HAP-1 (cell line): ENCODE measurements at places on chromosomes 5 and 9.

- DNase-seq: no peak
These were observed 213.2 kb downstream of the EPB41L4A start for GRCh38 chr5:112205846-112206245.

GRCh38 chr9:109244179-109245132, 76.4 kb downstream of the EPB41L4B start:
- DNase-seq: peak; percentile 84

GRCh38 chr9:27362447-27363210, 65.7 kb upstream of the EQTN start:
- DNase-seq: no peak

DNA sequence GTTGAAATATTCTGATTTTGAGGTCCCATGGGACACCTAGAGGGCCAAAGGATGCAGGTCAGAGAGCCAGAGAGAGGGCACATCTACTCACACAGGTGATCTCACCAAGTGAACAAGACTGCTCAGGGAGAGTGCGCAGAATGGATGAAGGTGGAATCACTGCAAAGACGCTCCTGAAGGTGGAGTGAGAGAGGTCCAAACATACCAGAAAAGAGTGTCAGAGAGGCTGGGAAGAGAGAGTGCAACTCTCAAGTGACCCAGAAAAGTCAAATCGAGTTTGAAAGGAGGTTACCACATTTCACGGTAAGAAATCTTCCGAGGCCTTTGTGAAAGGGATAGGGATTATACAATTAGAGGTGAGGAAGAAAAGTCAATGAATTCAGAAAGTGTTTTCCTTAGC, 173.4 kb downstream of the EPB41L4A start:
- no peak for DNase-seq

DNA sequence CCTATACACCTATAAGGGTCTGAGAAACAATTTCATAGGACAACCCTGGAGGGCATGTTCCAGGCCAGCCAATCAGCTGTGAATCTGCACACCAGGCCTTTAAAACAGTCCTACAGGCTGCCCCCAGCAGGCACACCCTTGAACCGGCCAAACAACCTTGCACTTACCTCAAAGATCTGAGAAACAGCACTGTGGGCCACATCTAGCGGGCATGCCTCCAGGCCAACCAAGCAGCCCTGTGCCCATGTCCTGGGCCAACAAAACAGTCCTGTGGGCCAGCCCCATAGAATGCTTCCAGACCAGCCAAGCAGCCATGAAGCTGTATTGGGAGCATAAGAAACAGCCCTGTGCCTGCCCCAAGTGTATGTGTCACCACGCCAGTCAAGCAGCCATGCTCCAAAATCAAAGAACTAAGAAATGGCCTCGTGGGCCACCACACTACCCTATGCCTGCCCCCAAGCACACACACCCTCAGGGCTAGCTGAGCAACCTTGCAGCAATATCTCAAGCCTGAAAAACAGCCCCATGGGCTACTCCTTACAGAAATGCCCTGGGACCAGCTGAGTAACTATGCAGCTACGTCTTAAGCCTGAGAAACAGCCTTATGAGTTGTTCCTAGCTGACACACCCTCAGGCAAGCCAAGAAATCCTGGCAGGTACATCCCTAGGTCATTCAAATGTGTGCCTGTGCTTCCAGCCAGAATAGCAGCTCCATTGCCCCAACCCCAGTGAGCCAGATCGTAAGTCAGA, 2243.8 kb upstream of the C9orf72 start:
- DNase-seq: no peak

DNA sequence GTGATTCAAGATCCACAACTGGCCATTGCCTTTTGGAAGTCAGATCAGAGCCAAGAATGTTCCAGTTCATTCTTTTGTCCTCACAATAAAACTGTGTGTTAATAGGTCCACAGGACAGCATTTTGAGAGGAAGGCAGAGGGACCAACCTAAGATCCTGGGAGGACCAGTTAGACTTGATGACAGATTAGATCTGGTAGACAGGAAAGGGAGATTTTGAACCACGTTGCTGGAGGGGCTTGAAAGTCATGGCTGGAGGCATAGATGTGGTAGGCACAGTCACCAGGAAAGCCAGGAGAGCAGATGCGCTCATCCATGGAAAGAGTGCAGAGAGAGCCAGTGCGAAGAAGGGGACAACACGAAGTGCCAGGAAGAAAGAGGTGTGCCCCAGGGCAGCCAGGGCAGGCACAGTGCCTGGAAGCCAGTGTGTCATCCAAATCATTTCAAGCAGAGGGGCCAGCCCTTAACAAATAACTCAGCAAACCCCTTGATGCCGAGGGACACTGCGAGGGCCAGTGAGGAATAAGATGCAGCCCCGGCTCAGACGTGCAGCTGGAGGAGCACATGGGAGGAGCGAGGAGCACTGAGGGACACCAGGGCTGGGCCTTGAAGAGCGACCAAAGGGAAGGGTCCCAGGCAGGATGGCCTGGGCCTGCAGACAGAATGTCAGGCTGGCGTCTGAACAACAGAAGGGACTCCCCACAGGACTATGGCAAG, 12.8 kb upstream of the SLC2A8 start:
- no peak for DNase-seq

- no peak for DNase-seq
These were observed 4.8 kb downstream of the MCIDAS start for GRCh38 chr5:55222092-55222984.

DNA sequence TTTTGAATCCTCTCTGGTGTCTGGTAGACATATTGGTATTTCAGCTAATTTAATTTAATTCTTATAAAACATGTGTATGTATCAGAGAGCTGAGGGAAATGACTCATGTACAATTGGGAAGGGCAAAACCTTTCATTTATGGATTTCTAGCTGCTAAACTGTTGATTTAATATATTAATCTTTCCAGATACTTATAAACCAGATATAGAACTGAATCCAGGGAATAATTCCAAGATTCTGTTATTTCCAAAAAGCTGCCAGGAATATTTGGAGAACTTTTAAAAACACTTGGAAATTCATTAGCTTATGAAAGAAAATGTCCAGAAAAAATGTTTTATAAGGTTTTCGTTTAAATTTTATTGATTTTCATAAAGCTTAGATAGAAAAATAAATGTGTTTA, 295.5 kb downstream of the YTHDC2 start:
- no peak for DNase-seq

GRCh38 chr9:115170358-115171073, 52.6 kb upstream of the TNC start:
- no peak for DNase-seq

DNA sequence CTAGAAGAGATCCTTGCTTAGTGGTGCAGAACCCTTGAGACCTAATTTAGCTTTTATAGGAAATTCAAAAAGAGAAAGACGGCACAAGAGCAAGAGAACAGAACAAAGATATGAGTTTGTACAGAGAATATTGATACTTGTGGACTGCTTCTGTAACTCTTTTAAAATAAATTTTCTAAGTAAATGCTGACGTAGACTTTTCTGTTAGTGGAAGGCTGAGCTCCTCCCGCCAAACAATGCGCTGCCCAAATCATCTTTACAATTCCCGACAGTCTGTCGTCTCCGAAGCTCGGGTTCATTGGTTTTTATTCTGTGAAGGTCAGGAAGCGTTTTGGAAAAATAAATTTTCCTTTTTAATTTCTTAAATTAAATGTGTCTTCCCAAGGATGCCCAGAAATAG, 22.3 kb downstream of the RORB start:
- DNase-seq: no peak

GRCh38 chr9:98790134-98790841, 6.1 kb downstream of the ANKS6 start:
- DNase-seq: no peak

DNA sequence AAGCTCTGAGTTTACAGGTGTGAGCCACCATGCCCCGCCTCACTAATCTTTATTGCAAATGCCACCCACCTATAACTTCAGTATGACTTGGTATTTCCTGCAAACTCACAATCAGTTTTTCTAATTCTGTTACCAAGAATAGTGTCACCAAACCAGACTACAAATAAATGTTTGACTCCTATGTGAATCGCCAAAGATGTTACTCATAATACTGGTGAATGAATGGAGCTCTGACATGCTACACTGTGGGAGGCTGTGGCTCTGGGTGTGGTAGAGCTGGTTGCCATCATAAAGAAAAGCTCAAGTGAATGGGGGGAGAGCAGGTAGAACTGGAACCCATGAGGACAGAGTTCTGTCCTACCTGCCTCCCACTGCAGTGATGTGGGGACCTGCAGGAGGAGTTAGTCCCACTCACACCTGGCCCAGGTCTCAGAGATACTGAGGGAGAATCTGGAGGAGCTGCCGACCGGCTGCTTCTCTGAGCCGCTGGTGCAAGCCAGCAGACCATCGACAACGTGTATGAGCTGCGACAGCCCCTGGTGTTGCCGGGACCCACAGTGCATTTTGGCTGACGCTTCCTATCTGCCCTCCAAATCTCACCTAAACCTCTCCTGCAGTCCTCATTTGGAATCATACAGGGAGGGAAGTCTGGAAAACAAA, 95.7 kb downstream of the ENTREP1 start:
- DNase-seq: no peak

GRCh38 chr9:33329979-33330378, 39.7 kb downstream of the NFX1 start:
- no peak for DNase-seq

DNA sequence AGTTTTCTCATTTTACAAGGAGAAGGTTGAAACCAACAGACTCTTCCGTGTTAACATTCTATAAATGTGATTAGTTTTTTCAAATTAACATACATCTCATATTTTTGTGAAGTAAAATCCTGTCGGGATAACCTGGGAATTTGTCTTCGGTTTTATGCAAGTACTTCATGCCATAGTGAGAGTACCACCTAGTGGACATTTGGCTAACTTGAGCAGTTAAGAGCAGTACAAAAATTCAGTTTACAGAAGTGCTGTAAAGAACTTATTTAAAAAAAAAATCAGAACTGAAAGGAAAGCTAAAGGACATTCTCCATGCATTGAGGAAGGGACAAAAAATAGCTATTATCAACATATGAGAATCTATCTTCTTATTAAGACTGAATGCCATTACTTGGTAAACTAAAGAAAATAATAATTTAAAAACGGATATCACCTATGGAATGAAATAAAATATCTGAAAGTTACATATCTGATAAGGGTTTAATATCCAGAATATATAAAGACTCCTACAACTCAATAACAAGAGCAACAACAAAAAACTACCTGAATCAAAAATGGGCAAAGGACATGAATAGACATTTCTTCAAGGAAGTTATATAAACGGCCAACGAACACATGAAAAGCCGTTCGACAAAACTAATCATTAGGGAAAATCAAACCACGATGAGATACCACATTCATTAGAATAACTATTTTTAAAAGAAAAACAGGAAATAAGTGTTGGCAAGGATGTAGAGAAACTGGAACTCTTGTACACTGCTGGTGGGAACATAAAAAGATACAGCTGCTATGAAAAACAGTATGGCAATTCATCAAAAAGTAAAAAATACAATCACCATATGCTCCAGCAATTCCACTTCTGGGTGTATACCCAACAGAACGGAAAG, 117.0 kb upstream of the GNA14 start:
- DNase-seq: no peak

GRCh38 chr5:57734296-57734695, 251.7 kb upstream of the ACTBL2 start:
- no peak for DNase-seq

DNA sequence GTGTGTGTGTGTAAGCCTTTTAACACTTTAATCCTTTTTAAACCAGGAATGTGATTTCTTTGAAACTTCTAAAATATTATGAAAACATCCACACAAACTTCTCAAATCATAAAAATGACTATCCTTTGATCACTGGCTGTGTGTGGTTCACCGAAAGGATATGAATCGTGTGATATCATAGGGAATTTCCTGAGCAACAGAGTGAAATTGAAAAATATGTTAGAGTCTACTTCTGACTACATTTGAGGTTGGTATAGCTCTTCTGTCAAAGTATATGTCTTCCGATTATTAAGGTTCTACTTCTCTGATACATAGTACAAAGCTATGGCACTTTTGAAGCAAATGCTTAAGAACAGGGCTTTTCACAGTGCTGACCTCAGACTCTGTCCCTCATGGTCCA, 40.3 kb downstream of the RGMB start:
- DNase-seq: no peak
